ENCODE measurements at places on chromosomes 16 and 17.

DNA sequence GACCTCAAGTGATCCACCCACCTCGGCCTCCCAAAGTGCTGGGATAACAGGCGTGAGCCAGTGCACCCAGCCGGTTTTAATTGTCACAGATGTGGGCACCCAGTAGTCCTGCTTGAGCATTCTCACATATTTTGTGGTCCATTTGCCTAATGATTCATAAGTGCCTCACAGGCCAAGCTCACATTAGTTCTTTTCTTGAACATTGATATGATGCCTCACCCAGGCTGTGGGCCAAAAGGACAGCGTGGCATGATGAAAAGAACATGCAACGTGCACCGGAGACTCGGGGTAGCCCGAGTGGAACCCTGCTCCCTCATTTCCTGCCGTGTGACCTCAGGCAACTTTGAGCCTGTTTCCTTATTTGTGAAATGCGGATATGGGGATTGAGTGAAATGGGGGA is 181.9 kb downstream of the SNX29 start:
- no peak for DNase-seq

DNA sequence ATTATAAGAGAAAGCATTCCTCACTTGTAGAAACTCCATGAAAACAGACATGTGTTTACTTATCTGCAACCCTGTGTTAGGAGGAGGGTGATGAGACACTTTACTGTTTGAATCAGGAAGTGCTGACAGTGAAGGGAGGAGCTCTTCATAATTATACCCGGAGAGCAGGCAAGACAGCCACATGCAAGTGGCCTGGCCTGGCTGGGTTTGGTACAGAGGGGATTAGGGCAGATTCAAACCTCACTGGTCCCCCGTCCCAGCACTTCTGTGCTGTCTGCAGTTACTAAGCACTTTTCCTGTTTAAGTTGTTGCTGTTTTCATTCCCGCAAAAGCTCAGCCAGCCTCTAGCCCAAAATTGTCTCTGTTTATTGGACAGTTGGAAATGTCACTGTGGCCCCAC is 78.5 kb downstream of the WWOX start:
- peak; percentile 34 for DNase-seq

DNA sequence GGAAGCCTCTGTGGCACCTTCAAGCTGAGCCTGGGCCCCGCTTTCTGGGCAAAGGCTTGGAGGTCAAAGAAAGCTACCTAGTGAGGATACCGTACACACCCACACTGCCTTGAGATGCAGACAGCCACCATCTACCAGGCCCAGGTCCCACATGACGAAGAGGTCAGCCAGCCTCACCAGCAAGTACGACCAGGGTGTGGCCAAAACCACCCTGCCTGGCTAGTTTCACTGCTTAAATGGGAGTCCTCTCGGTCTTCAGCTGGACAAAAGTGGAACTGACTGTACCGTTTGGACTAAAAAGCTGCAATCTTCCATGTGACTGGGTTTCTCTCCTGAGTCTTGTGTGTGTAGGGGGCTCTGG is 21.6 kb downstream of the VASN start:
- no peak for DNase-seq

DNA sequence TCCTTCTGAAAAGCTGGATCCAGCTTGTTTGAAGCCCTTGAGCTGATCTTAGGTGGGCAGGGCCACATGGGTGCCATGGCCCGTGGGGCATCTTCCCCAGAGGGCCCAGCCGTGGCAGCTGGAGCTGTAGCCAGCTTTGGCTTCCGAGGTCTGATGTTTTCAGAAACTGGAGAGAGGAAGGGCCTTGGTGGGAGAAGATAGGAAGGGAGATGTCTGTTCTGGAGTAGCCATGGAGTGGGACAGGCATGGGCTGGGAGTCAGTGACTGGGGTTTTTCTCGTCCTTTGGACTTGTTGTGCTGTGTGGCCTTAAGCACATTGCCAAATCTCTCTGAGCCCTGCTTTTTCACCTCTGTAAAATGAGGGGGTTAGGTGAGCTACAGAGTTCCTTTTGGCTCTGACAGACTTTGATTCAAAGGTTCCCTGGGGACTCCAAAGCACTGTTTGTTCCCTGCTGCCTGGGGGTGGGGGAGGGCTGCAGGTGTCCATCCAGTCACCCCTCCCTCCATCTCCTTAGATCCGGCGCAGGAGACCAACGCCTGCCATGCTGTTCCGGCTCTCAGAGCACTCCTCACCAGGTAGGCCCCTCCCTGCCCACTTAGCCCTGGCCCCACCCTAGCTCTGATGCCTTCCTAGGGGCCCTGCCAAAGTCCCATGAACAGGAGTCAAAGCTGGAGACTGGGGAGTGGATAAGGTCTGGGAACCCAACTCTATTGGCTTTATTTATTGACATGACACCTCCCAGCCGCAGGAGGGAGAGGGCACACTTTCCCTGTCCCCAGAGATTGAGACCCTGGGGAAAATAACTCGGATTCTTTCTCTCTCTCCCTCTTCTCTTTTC is 2.1 kb downstream of the PPP1R1B start:
- peak; percentile 47 for DNase-seq

DNA sequence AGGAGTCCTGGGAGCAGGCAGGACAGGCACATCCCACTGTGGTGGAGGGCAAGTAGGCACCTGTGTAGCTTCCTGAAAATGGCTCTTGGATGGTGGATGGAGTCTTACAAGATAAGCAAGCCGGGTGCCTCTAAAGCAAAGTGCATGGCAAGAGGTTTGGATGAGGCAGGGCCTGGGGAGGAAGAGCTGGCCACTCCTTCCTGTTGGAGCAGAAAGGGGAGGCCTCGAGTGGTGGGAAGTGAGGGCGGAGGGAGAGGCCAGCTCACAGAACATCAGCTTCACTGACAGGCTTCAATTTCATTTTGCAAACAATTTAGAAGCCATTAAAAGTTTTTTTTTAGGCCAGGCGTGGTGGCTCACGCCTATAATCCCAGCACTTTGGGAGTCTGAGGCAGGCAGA is 31.0 kb downstream of the CD300A start:
- DNase-seq, result no peak

- no peak for DNase-seq
These were observed 1.5 kb downstream of the SLC38A8 start for GRCh38 chr16:84040823-84041820.

DNA sequence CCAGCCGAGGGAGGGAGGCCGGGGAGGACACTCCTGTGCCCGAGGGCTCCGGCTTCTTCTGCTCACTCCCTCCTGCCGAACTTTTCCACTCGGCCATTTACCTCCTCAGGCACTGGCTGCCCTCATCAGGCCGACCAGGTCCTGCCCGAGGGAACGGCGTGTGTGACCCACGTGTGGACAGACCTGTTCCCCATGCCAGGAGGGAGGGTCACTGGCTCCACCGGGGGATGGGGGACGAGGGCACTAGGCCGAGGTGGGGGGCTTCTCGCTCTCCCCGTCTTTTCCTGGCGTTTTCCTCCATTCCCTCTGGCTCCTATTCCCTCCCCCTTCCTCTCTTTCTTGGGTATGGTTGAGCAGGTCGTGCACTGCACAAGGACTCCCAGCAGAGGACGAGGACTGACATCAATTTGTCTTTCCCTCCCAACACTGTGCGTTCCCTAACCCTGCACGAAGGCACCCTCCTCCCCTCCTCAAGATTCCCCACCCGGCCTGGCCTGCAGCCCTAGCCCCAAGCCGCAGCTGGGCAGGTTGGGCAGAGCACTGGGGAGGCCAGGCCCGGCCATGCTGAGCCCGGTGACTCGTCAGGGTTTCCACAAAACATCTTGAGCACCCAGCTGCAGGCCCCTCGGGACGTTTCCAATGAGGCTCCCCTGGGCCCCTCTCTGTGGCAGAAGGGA is 3.2 kb upstream of the IL17C start:
- DNase-seq, result no peak

DNA sequence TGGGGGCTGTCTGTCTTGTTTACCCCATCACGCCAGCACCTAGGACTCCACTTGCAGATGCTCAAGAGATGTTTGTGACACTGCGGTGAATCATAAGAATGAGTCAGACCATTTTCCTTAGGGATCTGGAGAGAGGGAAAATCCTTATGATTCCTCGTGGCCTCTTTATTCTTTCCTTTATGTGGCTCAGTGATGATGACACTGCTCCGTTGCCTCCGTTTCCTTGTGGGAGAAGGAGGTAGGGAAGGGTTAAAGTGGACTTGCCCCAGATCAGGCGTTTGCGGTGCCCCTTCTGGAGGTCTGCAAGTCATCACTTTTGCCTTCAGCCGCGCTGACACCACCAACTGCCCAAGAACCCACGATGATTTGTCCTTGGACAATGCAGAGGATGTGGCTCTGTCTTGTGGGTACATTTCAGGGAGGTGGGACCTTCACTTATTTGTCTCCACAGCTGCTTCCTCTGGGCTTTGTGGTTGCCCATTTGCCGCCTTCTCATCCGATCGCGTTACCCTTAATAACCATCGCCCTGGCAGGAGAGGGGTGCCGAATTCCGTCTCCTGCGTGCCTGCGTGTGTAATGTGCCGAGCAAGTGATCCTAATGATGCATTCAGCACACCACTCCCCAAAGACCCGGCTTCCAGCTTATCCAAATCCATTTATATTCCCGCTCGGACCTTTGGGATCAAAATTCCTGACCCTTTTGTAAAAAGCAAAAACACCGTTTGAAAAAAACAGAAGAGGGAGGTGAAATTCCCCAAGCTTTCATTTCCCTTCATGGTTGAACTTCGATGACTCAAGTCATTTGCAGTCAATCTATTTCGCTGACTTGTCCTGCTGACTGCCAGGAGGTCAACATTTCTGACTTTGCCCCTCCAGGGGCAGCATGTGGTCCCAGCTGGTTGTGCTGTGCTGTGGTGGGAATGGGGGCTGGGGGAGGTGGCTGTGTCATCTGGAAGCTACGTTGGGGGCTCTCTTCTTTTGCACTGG is 87.2 kb upstream of the IRX3 start:
- no peak for DNase-seq

DNA sequence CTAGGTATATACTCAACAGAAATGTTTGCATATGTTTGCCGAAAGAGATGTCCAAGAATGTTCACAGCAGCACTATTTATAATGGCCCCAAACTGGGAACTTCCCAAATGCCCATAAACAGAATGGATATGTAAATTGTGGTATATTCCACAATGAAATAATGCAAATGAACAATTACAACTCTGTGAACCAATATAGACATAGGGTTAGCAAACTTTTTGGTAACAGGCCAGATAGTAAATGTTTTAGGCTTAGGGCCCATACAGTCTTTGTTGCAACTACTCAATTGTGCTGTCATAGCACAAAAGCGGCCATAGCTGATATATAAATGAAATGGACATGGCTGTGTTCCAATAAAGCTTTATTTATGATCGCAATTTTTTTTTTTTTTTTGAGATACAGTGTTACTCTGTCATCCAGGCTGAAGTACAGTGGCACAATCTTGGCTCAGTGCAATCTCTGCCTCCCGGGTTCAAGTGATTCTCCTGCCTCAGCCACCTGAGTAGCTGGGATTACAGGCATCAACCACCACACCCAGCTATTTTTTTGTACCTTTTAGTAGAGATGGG is 16.5 kb downstream of the XYLT1 start:
- DNase-seq, result no peak

GRCh38 chr17:5249615-5250014 is 15.0 kb upstream of the SCIMP start:
- peak; percentile 37 for DNase-seq
